ENCODE measurements at places on chromosomes 7 and 10.

- no peaks in the 10 kb centered on the region for H3K36me3 ChIP-seq
- H3K4me1 ChIP-seq: no peaks in the 10 kb centered on the region
- H3K4me3 ChIP-seq: no peak overlapping the region
- no peak for DNase-seq
- no peaks in the 10 kb centered on the region for H3K27me3 ChIP-seq
- no peak overlapping the region for H3K27ac ChIP-seq
Measured at GRCh38 chr10:88783724-88784123, 18.8 kb upstream of the LIPM start.

- no peak overlapping the region for H3K27ac ChIP-seq
- no peak overlapping the region for H3K4me3 ChIP-seq
- no peaks in the 10 kb centered on the region for H3K27me3 ChIP-seq
- no peaks in the 10 kb centered on the region for H3K36me3 ChIP-seq
- no peaks in the 10 kb centered on the region for H3K4me1 ChIP-seq
Measured at GRCh38 chr7:25569765-25570164, 341.5 kb upstream of the NPVF start.

GRCh38 chr7:29843726-29844125 lies 37.4 kb downstream of the WIPF3 start:
- no peaks in the 10 kb centered on the region for H3K4me1 ChIP-seq
- no peak for DNase-seq
- H3K4me3 ChIP-seq: no peak overlapping the region
- no peaks in the 10 kb centered on the region for H3K27me3 ChIP-seq

DNA sequence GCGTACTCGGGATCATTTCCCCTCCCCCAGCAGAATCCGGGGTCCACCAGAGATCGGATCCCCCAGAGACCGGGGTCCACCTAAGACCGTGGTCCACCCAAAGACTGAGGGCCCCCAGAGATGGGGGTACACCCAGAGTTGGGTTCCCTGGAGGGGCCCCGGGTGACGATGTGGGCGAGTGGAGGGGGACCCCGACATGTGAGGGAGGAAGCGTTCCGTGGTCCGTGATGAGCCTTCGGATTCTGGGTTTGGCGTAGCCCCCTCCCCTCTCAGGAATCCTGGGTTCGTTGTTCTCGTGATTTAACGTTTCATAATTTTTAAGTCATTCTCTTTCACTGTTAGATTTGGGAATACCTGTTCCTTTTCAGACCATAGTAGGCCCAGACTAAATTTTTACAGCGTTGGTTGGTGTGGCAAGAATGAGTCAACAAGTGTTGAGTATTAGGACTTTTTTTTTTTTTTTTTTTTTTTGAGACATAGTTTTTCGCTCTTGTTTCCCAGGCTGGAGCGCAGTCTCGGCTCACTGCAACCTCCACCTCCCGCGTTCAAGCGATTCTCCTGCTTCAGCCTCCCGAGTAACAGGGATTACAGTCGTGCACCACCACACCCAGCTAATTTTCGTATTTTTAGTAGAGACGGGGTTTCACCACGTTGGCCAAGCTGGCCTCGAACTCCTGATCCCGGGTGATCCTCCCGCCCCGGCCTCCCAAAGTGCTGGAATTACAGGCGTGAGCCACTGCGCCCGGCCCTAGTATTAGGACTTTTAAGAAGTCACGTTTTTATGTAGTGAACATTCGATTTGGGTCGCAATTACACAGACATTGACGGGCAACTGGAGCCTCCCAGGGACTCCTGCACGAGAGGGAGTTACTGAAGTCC lies 672 bp downstream of the GTPBP4 start:
- H3K27me3 ChIP-seq: no peaks in the 10 kb centered on the region
- no peaks in the 10 kb centered on the region for H3K36me3 ChIP-seq
- H3K27ac ChIP-seq: peak overlapping the region; percentile 84
- peaks cover 4% of the 10 kb centered on the region for H3K4me1 ChIP-seq

- DNase-seq: no peak
- no peak overlapping the region for H3K27ac ChIP-seq
- H3K36me3 ChIP-seq: no peaks in the 10 kb centered on the region
- H3K4me3 ChIP-seq: no peak overlapping the region
- H3K27me3 ChIP-seq: no peaks in the 10 kb centered on the region
Measured at GRCh38 chr7:23230641-23231101, 15.9 kb upstream of the GPNMB start.

GRCh38 chr10:35872671-35873070 lies 230.6 kb upstream of the FZD8 start:
- H3K27ac ChIP-seq: no peak overlapping the region
- H3K4me3 ChIP-seq: no peak overlapping the region
- no peaks in the 10 kb centered on the region for H3K4me1 ChIP-seq
- H3K36me3 ChIP-seq: no peaks in the 10 kb centered on the region
- no peak for DNase-seq
- no peaks in the 10 kb centered on the region for H3K27me3 ChIP-seq

- no peaks in the 10 kb centered on the region for H3K27me3 ChIP-seq
- no peak for DNase-seq
- no peak overlapping the region for H3K4me3 ChIP-seq
- H3K27ac ChIP-seq: no peak overlapping the region
Measured at GRCh38 chr10:79890469-79890868, 58.4 kb downstream of the SFTPD start.

DNA sequence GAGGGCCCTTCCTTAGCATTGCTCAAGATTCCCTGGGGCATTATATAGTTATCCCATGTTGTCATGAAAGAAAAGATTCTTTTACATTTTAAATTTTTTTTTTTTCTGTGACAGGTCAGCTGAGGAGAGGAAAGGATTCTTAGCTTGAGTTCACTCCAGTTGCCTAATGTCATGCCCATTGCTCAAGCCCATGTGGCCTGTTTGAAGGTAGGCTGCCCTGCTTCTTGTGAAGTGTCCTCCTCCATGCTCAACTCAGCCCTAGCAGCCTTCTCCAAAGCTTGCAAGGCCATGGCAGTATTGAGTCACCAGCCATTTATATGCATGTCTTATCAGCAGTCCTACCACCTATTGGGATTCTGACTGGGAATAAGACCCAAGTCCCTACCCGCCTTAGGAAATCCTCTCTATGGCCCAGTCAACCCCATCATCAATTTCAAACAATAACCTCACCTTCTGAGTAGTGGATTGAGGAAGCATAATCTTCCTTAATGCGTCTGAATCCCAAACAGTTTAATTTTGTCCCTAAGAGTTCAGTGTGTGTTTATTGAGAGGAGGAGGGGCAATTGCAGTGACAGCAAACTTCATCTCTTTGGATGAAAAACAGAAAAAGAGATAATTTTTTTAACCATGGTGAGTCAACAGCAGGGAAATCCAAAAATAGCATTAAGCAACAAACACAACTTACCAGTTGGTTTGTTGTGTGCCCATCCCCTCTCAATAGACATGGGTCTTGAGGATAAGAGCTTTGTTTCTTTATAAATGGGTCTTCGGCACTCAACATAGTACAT lies 38.6 kb upstream of the WASL start:
- H3K4me3 ChIP-seq: no peak overlapping the region
- H3K4me1 ChIP-seq: no peaks in the 10 kb centered on the region
- no peaks in the 10 kb centered on the region for H3K27me3 ChIP-seq
- no peak overlapping the region for H3K27ac ChIP-seq

GRCh38 chr10:70265032-70265689 lies 18.6 kb downstream of the NPFFR1 start:
- H3K27me3 ChIP-seq: no peaks in the 10 kb centered on the region
- H3K27ac ChIP-seq: no peak overlapping the region
- no peak for DNase-seq

DNA sequence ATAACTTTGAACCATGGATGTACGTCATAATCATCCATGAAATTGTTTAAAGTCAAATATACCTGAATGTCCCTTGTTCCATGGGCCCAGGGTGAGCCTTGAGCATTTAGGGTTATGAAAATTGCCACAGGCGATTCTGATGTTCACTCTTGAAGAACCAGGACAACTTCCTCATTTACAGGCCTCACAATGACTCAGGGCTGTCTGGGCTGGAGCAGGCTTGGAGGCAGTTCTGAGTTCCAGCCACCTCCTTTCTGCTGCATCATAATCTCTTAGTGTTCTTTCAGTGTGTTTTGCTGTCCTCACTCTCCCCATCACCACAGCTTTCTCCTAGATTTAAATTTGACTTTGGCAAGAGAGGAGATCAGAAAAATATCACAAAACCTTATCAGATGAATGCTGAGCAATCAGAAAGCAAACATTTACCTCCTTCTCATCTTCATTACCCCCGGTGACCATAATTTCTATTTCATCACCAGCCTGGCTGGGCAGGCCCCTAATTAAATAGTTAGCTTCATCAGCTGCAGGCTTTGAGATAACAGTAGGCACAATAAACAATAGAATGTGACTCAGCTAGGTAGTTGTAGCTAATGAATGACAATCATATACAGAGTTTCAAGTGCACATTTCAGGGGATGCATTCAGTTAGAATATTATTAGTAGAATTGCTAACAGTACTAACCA lies 571.0 kb downstream of the SH2D4B start:
- H3K27me3 ChIP-seq: no peaks in the 10 kb centered on the region
- H3K36me3 ChIP-seq: no peaks in the 10 kb centered on the region
- no peaks in the 10 kb centered on the region for H3K4me1 ChIP-seq
- no peak overlapping the region for H3K27ac ChIP-seq

- no peak for DNase-seq
- H3K4me3 ChIP-seq: no peak overlapping the region
- H3K4me1 ChIP-seq: no peaks in the 10 kb centered on the region
- no peaks in the 10 kb centered on the region for H3K36me3 ChIP-seq
- no peak overlapping the region for H3K27ac ChIP-seq
- no peaks in the 10 kb centered on the region for H3K27me3 ChIP-seq
Measured at GRCh38 chr7:124497176-124497575, 268.4 kb downstream of the GPR37 start.

DNA sequence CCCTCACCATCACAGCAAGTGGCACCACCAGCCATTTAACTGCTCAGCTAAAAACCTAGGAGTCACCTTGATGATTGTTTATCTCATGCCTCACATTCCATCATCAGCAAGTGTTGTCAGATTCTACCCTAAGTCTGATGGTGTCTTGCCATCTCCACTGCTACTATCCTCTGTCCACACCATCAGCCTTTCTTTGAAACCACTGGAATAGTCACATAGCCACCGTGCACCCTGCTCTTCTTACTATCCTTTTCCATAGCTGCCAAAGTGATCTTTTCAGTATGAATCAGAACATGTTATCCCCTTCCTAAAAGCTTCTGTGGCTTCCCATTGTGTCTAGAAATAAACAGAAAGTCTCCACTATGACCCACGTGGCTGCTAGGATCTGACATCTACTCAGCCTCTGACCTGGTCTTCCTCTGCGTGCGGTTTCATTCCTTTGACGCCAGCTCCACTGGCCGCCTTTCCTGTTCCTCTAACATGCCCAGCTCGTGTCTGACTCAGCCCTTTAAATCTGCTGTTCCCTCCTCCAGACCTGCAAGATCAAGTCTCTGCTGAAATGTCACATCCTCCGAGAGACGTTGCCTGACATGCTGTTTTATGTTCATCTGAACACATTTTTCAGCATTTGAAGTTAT lies 16.5 kb upstream of the CHN2 start:
- H3K4me3 ChIP-seq: no peak overlapping the region
- no peaks in the 10 kb centered on the region for H3K4me1 ChIP-seq
- no peaks in the 10 kb centered on the region for H3K36me3 ChIP-seq
- no peak overlapping the region for H3K27ac ChIP-seq
- peak; percentile 18 for DNase-seq
- H3K27me3 ChIP-seq: no peaks in the 10 kb centered on the region

- H3K36me3 ChIP-seq: no peaks in the 10 kb centered on the region
- H3K4me3 ChIP-seq: no peak overlapping the region
- no peaks in the 10 kb centered on the region for H3K4me1 ChIP-seq
- no peak overlapping the region for H3K27ac ChIP-seq
- DNase-seq: no peak
Measured at GRCh38 chr7:128941323-128941890, 3.7 kb downstream of the IRF5 start.

- DNase-seq: no peak
- no peak overlapping the region for H3K4me3 ChIP-seq
- H3K4me1 ChIP-seq: no peaks in the 10 kb centered on the region
- no peaks in the 10 kb centered on the region for H3K27me3 ChIP-seq
- H3K36me3 ChIP-seq: no peaks in the 10 kb centered on the region
Measured at GRCh38 chr10:97974526-97975525, 55.6 kb downstream of the CRTAC1 start.

GRCh38 chr7:106206826-106207541 lies 77.8 kb downstream of the NAMPT start:
- no peaks in the 10 kb centered on the region for H3K27me3 ChIP-seq
- no peak overlapping the region for H3K4me3 ChIP-seq
- no peak for DNase-seq
- H3K27ac ChIP-seq: no peak overlapping the region
- H3K4me1 ChIP-seq: no peaks in the 10 kb centered on the region
- no peaks in the 10 kb centered on the region for H3K36me3 ChIP-seq

DNA sequence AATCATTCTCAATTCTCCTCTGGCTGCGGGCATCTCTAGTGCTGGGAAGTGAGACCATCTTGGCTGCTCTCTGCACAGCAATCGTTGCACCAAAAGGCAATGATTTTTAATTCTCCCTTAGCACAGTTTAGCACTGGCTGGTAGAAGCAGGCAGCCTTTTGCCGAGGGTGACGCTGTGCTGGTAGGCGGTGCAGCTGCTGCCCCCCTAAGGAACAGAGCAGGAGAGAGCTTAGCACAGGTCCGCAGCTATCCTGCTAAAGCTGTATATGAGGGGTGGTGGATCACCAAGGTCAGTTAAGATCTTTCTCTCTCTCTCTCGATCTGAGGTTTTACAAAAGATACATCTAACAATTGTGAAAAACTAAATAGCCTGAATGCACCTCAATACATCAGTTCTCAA lies 390.1 kb downstream of the GATA3 start:
- H3K4me3 ChIP-seq: no peak overlapping the region
- no peak for DNase-seq
- no peaks in the 10 kb centered on the region for H3K4me1 ChIP-seq
- H3K36me3 ChIP-seq: no peaks in the 10 kb centered on the region
- H3K27me3 ChIP-seq: no peaks in the 10 kb centered on the region
- no peak overlapping the region for H3K27ac ChIP-seq

DNA sequence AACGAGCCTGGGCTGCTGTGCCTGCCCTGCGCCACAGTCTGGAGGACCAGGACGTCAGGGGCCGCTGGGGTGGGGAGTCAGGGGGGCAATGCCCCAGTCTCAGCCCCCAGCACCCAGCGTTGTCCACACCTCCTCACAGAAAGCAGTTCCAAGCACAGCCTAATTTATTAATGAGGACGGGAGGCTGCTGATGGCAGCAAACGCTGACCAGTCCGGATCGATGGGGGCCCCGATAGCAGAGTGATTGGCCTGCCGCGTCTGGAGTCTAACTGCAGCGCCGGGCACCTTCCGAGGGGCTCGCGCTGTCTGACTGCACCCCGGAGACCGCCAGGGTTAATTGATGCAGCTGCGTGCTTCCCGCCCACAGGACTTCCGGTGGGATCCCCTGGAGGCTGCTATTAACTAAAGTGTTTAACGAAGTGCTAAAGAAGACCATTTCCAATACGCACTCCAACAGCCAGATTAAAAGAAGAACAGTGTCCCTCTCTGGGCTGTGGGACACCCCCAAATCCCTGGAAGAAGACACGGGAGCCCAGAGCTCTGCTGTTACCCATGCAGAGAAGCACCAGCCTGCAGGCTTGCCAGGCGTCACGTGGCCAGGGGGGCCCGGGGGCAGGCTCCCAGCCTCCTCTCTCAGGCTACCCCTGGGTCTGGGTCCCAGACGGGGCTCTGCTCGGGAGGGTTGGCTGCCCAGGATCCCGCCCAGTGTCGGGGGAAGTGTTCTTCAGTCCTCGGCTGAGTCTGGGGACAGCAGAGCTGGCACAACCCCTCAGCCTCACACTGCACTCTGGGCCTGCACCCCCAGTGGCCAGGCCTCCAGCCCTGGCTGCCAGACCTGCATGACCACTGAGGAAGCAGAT lies 63.8 kb downstream of the MICALL2 start:
- no peaks in the 10 kb centered on the region for H3K36me3 ChIP-seq
- no peak overlapping the region for H3K4me3 ChIP-seq
- H3K27me3 ChIP-seq: no peaks in the 10 kb centered on the region
- DNase-seq: no peak

All from uterus (tissue), 4 donors.